ENCODE measurements at places on chromosomes 2 and 18.

DNA sequence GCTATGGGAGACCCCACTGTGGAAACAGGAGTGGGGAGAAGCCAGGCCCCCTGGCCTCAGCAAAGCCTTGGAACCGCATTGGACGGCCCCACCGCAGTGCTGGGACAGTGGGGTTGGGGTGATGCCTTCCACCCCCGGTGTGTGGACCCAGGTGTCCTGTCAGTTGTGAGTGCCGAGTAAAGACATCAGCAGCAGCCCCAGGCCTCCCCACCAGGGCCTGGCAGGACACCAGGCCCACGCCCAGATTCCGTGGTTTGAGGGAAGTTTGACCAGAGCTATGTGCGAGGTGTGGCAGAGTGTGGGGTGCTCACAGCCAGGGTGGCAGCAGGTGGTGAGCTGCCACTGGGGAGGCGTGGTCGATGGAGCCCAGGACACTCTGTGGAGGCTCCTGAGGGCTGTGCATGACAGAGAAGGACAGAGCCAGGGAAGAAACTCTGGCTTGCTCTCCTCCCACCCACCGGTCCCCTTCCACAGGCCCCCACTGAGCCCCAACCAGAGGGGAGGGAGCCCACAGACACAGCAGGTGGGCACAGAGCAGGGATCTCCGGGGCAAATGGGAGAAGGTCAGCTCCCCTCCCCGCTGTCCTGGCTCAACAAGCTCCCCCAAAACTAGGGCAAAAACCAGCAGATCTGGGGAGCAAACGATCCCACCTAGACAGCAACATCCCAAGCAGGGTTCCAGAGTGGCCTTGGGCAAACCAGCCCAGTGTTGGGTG lies 69.1 kb downstream of the TWIST2 start:
- DNase-seq, result no peak

- no peak for DNase-seq
These were observed 636 bp upstream of the IMMT start for GRCh38 chr2:86195808-86196387.

- DNase-seq, result no peak
These were observed at the start of gene LYG2 for GRCh38 chr2:99255491-99256318. Gene LYG2 (minus strand): TSS chr2:99255666. CDS start chr2:99254260, 1,406 bp downstream.

- DNase-seq, result no peak
These were observed 17.3 kb downstream of the LYPD6B start for GRCh38 chr2:149055751-149056150.

DNA sequence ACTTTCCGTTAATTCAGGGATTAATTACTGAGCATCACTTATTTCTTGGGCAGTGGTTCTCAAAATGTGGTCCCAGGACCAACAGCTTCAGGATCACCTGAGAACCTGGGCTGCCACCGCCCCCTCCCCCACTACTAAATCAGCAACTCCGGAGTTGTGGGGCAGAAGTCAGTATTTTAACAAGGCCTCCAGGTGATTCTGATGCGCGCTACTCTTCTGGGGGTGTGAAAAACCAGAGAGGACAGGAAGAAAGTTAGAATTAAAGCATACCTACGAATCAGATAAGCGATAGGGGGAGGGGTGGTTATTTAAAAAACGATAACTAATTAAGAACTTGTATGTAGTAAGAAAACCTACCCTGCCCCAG lies 319 bp downstream of the ZSCAN30 start:
- no peak for DNase-seq

DNA sequence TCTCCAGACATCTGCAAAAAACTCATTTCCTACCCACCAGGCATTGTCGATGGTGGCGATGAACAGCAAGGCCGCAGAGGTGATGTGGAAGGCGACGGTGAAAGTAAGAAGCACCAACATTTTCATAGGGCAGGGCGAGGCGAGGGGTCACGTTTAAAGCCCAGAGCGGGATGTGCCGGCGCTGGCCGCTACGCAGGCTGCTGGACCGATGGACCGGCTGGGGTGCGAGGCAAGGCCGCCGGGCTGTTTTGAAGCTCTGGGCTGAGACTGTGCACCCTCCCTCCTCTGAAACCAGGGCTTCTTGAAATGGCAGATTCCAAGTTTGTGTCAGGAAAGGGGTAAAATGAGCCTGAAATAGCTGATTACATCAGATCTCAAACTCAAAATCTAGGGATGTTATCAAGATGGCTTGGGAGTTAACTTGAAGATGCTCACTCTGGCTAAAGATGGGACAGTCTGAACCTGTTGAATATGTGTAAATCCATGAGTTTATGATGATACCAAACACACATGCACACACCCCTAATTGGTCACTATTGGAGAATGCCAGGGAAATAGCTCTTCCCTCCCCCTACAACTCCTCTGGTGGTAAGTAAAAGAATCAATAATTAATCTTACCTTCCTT lies 31.6 kb upstream of the GAREM2 start:
- no peak for DNase-seq

GRCh38 chr2:68317971-68318913 lies 1.5 kb downstream of the CNRIP1 start:
- no peak for DNase-seq

DNA sequence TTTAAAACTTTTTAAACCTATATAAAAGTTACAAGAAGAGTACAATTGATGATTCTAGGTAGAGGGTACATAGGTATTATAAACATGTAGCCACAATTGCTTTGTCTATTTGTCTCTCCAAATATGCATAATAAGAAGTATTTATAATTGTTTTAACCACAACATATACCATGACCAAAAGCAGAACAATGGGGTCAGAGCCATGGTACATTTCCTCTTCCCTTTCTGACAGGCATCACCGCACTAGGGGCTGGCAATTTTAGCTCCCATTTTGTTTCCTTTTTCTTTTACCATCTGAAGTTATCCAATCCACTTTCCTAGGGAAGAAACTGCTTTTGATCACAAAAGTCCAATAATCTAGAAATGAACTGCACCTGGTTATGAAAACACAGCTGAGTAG lies 49.3 kb downstream of the TMX3 start:
- DNase-seq, result no peak

DNA sequence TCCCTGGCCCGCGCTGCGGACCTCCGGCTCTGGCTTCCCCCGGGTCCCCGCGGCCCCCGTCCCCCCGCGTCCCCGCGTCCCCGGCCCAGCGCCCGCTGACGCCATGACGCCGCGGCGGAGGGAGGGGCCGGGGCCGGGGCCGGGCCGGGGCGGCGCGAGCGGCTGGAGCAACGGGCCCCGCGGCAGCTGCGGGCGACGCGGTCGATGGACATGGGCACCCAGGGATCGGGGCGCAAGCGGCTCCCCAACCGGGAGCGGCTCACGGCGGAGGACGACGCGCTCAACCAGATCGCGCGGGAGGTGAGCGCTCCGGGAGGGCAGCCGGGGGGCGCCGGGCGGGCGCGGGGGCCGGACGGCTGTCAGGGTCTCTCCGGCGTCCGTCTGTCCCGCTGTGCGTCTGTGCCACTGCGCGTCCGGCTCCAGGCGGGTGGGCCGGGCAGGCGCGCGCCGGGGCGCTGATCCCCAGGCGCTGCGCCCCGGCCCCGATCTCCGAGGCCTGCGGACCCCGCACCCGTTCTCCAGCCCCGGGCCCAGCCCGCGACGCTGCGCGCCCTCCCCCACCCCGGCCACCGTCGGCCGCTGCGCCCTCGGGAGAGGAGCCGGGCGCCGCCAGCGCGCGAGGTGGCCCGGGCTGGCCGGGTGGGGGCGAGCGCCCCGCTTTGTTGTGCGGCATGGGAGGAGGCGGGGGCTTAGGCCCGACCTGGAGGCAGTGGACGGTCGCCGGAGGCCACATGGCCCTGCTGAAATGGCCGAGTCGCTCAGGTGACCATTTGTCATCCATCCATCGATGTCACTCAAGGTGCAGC lies at the start of gene LRRFIP1:
TSS of gene LRRFIP1 (plus strand) at position 147 of the 806 bp plus-strand sequence. CDS start at position 205, 58 bp downstream.
- no peak for DNase-seq

- no peak for DNase-seq
These were observed 174.7 kb downstream of the EIPR1 start for GRCh38 chr2:3202926-3203325.

DNA sequence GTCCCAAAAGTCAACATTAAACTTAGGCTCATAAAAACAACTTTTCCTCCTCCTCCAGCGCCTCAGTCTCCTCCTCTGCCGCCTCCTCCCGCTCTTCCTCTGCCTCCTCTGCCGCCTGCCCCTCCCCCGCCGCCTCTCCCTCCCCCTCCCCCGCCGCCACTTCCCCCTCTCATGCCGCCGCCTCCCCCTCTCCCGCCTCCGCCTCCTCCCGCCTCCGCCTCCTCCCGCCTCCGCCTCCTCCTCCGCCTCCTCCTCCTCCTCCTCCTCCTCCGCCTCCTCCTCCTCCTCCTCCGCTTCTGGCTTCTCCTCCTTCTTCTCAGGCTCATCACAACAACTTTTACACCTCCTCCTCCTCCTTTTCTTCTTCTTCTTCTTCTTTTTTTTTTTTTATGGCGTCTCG lies 599.9 kb downstream of the TMEM182 start:
- DNase-seq, result no peak

- DNase-seq, result no peak
These were observed 667.2 kb downstream of the ZEB2 start for GRCh38 chr2:143852759-143853158.

DNA sequence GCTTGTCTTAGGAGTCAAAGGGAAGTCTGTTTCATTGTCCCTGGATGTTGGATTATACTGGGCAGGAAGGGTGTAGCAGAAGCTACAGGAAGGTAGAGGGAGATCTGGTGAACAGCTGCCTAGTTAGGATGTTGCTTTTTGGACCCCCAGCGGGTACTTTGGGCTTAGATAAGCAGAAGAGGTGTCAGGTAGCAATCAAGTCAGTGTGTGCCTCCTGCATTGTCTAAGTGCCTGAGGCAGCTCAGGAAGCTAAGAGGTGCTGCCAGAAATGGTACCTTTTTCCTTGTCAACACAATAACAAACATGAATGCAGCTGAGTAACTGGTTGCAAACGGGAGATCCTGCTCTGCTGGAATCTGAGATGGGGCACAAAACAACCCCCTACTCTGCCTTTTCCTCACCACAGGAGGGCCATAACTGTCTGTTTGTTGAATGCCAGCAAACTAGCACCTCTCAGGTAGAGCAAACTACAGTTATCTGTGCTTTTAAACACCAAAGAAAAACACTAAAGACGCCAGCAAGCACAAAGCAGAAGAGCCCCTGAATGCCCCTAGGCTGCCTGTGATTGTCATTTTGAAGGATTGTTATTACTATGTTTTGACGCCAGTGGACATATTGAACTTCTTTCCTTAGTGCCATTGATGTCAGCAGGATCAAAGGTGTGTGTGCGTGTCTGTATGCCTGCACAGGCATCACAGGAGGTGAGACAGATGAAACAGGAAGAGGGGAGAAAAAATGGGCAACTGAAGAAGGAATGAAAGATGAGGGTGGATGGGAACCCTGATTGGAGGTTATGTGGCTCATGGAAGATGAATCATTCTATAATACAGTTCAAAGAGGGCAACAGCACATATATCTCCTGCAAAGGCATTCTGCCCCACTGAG lies 151.4 kb downstream of the ETAA1 start:
- DNase-seq, result no peak

DNA sequence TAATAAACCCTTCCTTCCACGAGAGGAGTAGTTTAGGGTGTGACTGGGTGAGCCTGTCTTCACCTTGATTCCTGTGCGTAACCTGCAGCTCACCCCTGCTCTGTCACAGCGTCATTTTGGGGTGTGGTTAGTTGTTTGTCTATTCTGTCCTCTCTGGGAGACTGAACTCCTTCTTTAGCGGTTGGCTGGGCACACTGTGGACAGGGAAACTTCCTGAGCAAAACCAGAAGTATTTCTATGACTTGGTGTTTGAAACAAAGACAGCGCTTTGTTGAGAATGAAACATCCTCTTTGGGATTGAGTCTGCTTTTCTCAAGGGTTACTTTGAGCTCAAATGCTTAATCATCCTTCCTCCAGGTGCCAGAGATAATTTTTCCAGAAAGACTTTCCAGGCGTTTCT lies 270.7 kb downstream of the HRH4 start:
- no peak for DNase-seq

DNA sequence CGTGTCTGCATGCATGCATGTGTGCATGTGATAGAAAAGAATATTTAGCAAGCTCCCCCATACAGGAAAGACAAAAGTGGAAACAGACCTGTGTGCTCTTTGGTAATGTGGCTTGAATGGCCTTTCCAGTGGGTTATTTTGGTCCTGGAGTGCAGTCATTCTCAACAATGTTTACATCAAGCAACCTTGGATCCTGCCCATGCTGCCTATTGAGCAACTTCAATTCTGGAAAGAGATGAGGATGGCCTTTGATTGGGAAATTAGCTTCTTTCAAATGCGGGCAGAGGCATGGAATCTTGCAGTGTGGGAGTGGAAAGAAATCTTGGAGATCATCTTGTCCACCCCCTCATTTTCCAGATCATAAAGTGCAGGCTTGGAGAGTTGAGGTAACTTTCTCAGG lies 87.2 kb upstream of the SMAD2 start:
- no peak for DNase-seq

GRCh38 chr2:12419803-12420202 lies 296.9 kb upstream of the TRIB2 start:
- no peak for DNase-seq

DNA sequence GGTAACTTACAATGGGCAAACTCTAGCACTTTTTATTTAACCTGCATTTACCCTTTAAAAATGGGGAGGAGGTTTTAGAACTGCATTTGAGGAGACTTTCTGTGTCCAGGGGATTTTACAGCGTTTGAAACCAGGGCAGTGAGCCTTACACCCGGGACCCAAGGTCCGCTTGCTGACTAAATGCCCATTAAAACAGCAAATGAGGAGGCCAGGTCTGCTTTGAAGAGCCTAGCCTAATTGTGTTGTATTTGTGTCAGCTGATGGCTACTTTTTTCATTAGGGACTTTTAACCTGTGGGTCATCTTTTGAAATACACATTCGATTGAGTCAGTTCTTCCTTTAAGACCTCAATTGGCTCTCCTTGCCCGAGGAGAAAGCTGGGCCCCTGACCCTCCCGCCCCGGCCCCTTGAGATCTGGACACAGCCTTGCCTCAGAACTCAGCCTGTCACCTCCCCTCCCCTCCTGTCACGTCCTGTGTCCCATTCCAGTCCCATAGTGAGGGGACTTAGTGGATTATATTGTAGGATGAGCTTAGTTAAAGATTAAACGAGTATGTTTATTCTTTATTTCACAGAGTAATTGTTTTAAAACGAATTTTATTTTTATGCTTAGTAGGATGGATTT lies 69.0 kb downstream of the KLHL29 start:
- no peak for DNase-seq

- DNase-seq, result no peak
These were observed 9.8 kb downstream of the POU3F3 start for GRCh38 chr2:104863468-104864279.

GRCh38 chr18:26332991-26333390 lies 106.7 kb downstream of the TAF4B start:
- no peak for DNase-seq

- DNase-seq, result peak; percentile 21
These were observed 781 bp upstream of the SLC5A6 start for GRCh38 chr2:27212626-27213471.

GRCh38 chr2:235131334-235132305 lies 179.8 kb downstream of the SH3BP4 start:
- no peak for DNase-seq

Measured in activated CD4-positive, CD25-positive, alpha-beta regulatory T cell (primary cell).